ENCODE measurements at places on chromosomes 4 and X.

- DNase-seq, result no peak
Measured at GRCh38 chr4:20675786-20676185, 24.5 kb upstream of the PACRGL start.

DNA sequence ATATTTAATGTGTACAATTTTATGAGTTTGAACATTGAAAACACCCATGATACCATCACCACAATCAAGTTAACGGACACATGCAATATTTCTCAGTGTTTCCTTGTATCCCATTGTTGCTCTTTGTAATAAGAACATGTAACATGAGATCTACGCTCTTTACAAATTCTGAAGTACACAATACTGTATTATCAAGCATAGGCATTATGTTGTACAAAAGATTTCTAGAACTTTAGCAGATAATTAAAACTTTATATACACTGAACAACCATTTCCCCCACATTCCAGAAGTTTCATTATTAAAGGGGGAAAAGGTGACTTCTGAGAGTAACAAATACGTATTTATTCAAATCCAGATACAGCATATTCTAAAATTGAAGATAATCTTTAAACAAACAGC is 114.5 kb downstream of the SLC10A7 start:
- no peak for DNase-seq

DNA sequence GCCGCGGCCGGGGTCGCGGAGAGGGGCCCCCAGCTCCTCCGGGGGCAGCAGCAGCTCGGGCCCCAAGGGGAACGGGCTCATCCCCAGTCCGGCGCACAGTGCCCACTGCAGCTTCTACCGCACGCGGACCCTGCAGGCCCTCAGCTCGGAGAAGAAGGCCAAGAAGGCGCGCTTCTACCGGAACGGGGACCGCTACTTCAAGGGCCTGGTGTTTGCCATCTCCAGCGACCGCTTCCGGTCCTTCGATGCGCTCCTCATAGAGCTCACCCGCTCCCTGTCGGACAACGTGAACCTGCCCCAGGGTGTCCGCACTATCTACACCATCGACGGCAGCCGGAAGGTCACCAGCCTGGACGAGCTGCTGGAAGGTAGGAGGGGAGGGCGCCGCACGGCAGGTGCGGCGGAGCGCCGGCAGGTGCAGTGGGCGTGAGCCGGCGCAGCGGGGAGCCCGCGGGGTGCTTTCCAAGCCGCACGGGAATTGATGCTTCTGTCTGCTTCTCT is 886 bp downstream of the DCLK2 start:
- DNase-seq, result peak; percentile 51

DNA sequence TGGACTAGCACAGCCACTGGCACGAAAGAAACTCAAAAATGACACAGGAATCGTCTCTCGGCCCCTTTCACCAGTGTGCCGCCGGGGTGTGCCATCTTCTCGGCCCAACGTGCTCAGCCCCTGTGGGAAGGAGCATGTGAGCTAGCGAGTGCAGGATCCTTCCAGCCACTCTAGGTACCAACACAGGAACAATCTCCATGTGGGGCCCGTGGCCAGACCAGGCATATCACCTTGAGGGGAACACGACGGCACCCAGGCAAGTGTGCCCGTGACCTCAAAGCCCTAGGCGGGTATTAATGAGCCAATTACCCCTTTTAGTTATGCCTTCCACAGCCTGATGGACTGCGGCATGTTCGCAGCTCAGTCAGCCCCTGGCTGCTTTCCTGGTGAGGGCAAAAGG is 231.5 kb downstream of the FAT4 start:
- no peak for DNase-seq

GRCh38 chr4:95267081-95267480 is 281.7 kb downstream of the UNC5C start:
- DNase-seq, result no peak

DNA sequence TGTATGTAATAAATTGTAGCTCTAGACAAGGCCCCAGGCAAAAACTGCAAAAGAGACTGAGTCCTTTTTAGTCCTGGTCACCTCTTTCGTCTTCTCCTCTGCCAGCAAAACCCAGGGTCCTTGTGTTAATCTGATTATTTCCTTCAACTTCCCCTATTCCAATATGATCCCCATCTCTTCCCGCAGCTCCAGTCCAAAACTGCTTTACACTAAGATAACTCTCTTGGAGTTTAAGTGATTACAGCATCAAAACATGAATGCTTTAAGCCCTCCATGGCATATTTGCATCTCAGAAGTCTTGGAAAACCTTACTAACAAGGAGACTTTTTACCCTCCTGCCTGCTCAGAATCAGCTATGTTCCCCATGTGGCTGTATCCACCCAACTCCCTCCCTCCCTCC is 59.3 kb downstream of the MAGEA1 start:
- no peak for DNase-seq
